Right atrium auricular region (tissue), 2 donors: ENCODE measurements at places on chromosomes 6 and 20. TPM values are rescaled to one million over a fixed set of nuclear protein-coding genes. Genes with fewer than 3 reads are reported as not detected.

Gene ADGRF1
- total RNA-seq, result not detected

Gene TP53TG5
- total RNA-seq, result not detected

GRCh38 chr6:113934101-113934500 lies 36.8 kb downstream of the HDAC2 start:
- no peak for DNase-seq

DNA sequence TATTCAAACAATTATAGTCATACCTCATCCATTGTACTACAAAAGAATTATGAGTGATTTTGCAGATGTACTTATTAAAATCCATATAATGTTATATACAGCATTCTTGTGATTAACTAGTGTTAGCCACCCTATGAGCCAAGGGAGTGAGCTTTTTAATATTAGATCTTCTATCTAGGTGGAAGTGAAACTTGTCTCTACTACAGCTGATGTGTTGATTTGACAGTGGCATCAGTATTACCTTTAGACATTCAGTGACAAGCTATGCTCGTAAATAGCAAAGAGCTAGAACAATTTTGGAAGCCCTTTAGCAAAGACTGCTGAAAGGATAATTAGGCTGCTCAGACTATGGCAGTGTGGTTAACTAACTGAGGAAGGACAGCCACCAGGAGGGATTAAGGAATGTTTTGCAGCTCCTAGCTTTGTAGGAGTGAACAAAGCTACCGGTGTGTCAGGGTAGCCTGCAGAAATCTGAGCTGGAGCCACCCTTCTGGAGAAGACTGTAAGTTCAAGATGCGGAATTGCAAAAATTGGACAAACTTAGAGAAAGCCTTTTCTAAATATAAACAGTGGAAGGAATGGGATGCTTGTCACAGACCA lies 73.7 kb downstream of the AFG1L start:
- no peak for DNase-seq

GRCh38 chr6:41781366-41781730 lies 766 bp downstream of the PRICKLE4 start:
- DNase-seq, result no peak

DNA sequence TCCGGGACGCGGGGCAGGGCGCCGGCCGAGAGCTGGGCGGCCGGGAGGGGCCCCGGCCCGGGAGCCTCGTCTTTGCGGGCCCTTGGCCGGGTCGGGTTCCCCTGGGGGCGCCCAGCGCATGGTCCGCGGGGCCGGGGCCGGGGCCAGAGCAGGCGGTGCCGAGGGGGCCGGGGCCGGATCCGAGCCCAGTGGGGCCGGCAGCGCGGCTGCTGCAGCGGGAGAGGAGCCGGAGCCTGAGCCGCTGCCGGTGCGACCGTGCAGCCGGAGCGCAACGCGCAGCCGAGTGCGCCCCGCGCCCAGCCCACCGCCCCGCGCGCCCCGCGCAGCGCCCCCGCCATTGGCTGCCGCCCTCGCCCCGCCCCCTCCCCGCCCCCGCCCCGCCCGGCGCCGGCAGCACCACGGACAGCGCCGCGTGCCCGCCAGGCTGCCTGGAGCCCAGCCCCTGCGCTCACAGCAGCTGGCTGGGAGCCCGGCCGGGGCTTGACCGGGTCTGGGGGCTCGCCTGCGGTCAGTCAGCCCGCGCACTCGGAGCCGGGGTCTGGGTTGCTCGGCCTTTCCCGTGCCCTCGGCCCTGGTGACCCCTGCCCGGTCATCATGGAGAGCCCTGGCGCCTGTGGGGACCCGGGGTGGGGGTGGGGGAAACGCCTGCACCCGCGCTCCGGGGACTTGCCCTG lies at the start of gene HRH3:
Gene HRH3 (minus strand): TSS at position 287 of the 674 bp plus-strand sequence. CDS start 308 bp downstream, outside the sequence.
- no peak for DNase-seq
